Activated CD4-positive, CD25-positive, alpha-beta regulatory T cell (primary cell): ENCODE measurements at places on chromosomes 3 and 15.

DNA sequence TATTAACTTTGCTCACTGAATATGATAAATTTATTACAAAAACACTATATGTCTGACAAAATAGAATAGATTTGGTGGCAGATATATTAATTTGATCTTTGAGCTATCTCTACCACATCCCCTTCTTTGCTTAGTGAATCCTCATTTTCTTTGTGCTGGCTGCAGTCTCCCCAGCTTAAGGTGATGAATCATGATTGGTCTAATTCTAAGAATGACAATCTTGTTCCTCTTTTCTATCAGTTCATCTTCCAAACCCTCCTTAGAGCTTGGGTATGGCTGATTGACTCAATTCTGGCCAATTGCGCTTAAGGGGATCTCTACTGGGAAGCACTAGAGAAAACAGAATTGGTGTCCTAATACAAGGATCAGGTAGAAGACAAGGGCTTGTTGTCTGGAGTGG lies 309.6 kb upstream of the GOLIM4 start:
- no peak for DNase-seq

GRCh38 chr3:16439848-16440708 lies 73.4 kb downstream of the RFTN1 start:
- DNase-seq: no peak

DNA sequence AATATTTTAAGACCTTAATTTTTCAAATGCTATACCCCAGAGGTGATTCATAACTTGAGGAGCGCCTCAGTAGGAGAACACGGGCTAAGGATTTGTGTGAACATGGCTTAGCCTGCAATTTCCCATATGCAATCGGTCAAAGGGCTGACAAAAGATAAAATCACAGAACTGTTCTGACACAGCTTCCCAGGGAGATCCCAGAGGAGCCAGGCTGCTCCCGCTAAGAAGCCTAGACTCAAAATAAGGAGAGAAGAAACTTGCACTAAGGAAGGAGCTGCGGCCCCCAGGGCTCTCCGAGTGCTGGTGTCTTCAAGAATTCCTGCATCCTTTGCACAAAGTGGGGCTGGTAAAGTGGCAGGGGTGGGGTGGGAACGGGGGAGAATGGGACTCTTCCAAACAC lies 106.3 kb upstream of the DLG1 start:
- no peak for DNase-seq

DNA sequence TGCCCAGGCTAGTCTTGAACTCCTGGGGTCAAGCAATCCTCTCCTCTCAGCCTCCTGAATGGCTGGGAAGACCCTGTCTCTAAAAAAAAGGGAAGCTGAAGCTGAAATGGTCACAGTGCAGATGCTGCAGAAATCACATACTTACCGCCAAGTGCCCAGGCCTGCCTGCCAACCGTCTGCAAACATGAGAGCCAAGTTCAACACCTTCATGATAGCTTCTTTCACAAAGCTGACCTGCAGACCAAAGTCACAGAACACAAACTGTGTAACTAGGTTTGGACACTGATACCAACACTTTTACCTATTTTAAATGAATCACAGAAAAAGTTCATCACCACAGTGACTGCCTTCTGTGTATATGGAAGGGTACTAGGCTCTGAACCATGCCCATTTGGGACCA lies 22.8 kb upstream of the CYFIP1 start:
- no peak for DNase-seq

GRCh38 chr3:125115640-125116039 lies 59.8 kb upstream of the HEG1 start:
- no peak for DNase-seq

DNA sequence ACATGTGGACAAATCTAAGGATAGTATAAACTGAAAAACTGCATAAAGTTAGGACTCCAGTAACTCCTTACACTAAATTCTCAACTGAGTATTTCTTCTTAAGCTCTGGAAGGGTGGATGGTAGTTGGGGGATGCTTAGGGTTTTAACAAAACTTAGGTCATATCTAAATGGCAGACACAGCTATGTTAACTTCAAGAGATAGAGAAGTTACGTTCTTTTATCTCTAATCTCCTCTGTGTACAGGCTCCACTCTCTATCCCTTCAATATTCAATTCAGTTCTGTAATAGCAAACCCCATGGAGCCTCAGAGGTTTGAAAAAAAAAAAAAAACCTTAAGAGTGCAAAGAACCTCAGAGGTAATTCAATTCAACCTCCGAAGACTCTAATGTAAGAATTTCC lies 3.1 kb downstream of the CMTM6 start:
- no peak for DNase-seq

DNA sequence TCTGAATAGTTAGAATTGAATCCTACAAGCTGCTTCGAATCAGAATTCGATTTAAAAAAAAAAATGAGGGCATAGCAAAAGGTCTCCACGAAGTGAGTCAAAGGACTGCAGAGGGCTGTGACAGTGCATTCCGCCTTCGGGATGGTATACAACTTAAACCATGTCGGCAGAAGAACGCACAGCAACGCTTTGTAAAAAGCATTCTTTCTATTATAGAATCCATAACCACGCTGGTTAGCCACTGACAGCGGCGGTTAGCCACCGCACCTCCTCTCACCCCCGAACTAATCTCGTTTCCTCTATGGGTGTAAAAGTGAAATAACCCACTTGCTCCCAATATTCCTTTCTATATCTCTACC lies 664 bp upstream of the PIK3CA start:
- DNase-seq: no peak

DNA sequence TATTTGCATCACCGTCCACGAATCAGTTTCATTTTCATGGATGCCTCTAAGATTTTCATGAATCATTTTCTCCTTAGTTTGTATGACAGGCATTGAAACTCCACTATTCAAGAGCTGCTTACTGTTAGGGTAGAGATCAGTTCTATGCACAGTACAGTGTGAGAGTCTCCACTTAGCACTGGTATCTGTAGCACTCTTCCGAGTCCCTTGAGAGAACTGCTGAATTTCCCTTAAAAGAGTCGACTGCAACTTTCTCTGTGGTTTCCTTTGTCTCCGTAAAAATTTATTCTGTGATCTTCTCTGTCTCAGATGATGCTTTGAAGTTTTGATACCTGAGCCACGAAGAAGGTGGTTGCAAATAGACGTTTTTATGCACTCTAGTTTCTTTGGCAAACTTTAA lies 14.8 kb downstream of the GTPBP8 start:
- no peak for DNase-seq

GRCh38 chr3:133892541-133893231 lies 3.0 kb downstream of the RAB6B start:
- no peak for DNase-seq

DNA sequence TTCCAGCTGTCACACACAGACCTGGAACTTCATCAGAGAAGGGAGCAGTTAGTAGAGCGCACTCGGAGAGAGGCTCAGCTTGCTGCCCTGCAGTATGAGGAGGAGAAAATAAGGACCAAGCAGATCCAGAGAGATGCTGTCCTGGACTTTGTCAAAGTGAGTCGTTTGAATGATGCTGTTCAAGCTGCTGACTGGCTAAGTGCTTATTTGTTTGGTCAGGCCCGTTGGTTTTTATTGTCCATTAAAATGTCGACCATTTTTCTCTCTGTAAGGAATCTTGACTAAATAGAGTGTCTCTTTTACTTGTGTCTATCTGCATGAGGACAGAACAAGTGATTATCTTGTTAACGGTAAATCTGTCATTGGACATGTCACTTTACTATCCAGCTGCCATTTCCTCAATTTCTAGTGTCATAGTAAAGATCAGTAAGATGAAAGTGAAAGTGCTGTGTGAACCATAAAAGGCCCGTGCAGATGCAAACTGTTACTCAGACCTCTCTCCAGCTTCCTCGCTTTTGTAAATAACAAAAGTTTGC lies 56.9 kb downstream of the LRCH3 start:
- no peak for DNase-seq
